ENCODE measurements at places on chromosomes 12 and 14.

GRCh38 chr12:10453156-10453555 is at the start of gene KLRC1:
Gene KLRC1 (minus strand): TSS chr12:10453377. CDS start chr12:10451156, 2,221 bp downstream.
- no peak for DNase-seq

- no peak for DNase-seq
Measured at GRCh38 chr12:62328296-62328921, 68.2 kb downstream of the USP15 start.

DNA sequence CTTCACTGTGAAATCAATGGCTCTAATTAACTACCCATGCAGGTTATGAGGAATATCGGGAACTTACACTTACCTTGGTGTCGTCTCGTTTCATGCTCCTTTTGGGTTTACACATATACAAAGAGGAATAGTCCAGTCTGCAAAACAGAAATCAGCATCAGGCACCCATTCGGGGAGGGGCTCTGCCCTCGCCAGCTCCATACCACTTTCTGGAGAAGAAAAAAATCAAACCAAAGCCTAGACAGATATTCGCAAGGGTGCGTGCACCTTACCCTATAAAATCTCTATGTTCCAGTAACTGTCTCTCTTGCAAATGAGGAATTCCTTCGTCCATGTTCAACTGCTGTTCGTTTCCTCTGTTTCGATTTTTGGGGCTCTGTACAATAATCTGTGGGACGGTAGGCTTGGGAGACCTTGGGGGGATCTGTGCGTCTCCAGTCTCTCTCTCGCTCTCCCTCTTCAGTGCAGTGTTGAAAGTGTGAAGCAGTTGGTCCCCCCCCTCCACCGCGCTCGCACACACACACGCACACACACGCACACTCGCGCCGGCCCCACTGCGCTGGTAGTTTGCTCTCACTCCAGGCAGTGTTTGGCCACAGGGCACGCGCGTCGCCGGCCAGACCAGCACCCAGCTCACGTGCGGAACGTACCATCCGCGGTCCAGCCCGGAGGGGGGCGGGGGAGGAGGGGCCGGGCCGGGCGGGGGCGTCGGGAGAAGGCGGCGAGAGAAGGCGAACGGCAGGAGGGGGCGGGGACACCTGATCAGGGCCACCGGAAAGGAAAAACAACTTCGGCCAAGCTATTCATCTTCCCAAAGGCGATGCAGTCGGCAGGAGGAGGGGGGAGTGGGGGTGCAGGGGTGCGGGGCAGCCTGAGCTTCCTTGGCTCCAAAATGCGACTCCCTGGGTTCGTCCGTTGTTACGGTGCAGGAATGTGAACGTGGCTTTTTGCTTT is at the start of gene BHLHE41:
Gene BHLHE41, minus strand, starts transcription at position 592 of the 954 bp plus-strand sequence. Its CDS starts 258 bp downstream, at position 334.
- no peak for DNase-seq

- no peak for DNase-seq
Measured at GRCh38 chr12:26636710-26637328, 196.2 kb downstream of the ITPR2 start.

DNA sequence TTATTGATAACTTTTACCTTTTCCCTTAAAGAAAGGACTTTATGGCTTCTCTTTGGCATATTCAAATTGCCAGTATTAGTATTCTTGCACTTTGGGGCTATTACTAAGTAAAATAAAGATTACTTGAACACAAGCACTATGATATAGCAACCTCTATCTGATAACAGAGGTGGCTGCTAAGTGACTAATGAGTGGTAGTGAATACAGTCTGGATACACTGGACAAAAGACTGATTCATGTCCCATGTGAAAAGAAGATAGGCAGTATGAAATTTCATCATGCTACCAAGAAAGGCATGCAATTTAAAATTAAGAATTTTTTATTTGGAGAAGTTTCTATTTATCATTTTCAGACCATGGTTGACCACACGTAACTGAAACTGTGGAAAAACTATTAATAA is 399.9 kb downstream of the FSCB start:
- no peak for DNase-seq

DNA sequence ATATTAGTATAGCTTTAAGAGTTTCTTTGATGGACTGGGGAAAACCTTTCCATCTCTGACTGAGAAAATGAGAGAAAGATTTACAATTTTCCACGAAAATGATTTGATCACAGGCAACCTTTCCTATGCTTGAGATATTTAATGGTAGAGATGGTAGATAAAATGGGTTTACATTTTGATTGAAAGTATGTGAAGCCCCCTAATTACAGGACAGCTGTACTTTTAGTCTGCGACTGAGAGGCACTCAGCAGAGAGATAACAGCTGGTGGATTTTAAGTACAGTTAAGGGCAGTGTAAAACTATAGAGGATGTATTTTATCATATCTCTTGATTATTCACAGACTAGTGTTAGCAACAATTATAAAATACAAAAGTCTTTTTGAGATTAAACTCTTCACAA is 40.7 kb downstream of the C12orf50 start:
- no peak for DNase-seq

DNA sequence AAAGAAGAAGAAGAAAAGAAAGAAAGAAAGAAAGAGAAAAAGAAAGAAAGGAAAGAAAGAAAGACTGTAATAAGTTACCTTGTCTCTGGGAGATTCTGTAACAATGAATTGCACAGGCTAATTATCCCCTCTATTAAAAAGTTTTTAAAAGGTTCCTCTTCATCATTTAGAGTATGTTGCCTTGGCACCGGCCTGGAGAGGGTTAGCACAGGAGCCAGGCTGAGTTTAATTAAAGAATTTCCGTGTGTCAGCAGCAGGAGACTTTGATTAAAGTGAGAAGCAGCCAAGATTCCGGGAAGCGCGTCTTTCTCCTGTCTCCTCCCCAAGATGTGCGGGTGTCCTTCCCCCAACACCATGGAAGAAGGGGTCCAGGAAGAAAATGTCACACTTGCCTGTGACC is 92.8 kb upstream of the ETV6 start:
- no peak for DNase-seq

Data from naive thymus-derived CD8-positive, alpha-beta T cell (primary cell).